H4 (cell line): ENCODE measurements at places on chromosomes 5 and 9. TPM values are rescaled to one million over a fixed set of nuclear protein-coding genes. Genes with fewer than 3 reads are reported as not detected.

GRCh38 chr5:128427921-128428320 is 110.1 kb downstream of the FBN2 start:
- DNase-seq = no peak

GRCh38 chr5:92662741-92663140 is 918.3 kb downstream of the NR2F1-AS1 start:
- DNase-seq = no peak

ARL14EPL gene
- total RNA-seq = 1.3 TPM in 1 of 2 replicates, not detected in the other

DNA sequence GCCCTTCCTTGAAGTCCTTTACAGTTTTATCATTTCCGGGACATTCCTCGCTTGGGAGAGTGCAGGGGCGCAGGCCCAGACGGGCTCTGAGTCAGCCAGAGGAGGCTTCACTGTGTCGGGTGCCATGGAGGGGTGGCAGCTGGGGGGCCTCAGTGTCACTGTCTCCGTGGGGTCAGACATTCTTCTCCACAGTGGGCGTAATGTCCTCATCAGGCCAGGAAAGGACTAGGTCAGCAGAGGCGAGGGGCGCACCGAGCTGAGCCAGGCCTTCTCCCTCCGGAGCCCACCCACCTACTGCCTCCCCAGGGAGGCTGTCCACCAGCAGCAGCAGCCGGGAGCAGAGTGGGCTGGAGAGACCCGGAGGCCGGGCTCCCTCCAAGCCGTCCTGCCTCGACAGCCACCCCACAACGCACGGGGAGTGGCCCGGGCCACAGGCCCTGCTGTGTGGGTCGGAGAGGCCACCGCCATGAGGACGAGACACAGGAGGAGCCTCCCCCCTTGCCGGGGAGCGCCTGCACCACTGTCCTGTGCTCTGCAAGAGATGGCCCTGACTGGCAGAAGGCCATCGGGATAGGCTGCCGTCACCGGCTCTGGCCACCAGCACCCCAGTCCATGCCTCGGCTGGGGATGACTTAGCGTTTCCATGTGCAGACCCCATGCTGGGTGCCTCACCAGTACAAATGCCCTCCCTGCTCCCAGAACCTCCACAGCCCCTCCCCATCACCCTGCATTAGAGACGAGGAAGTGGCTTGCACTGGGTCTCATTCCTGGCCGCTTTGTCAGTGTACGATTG is 26.5 kb downstream of the SARDH start:
- DNase-seq = no peak

- DNase-seq = no peak
Measured at GRCh38 chr5:38776149-38776896, 69.5 kb upstream of the OSMR start.

GRCh38 chr9:7549249-7549648 is 250.3 kb downstream of the DMAC1 start:
- peak; percentile 10 for DNase-seq

GRCh38 chr9:38339496-38339895 is 53.0 kb upstream of the ALDH1B1 start:
- DNase-seq = no peak

GRCh38 chr9:124353811-124354274 is 61.4 kb downstream of the PSMB7 start:
- DNase-seq = no peak

- no peak for DNase-seq
Measured at GRCh38 chr9:130291474-130291873, 25.9 kb downstream of the HMCN2 start.

GRCh38 chr9:113525831-113526230 is 62.3 kb downstream of the RGS3 start:
- no peak for DNase-seq

DNA sequence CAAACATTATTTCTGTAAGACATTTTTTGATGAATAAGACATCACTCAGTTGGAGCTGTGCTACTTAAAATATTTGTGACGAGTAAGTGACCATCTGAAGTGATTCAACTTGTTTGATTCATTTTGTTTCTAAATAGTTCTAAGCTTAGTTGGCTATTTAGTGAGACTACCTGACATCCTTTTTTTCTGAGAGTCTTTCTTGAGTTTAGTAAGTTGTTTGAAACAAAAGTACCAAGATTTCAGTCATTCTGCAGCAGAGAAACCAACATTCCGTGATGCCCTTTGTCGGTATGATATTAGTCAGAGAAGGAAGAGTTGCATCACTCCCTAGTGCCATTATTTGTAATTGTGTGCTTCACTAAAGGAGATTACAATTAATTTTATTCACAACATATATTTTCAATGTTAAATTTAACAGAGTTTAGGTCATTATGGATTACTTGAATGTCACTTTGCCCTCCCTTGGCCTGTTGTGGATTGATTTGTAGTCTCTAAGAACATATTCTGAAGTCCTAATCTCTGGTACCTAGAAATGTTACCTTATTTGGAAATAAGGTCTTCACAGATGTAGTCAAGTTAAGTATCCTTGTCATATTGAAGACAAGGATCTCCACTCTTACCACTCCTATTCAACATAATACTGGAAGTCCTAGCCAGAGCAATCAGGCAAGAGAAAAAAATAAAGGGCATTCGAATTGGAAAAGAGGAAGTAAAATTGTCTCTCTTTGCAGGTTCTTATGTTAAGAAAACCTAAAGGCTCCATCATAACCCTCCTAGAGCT is 212.2 kb downstream of the PCSK1 start:
- DNase-seq = peak; percentile 21

DNA sequence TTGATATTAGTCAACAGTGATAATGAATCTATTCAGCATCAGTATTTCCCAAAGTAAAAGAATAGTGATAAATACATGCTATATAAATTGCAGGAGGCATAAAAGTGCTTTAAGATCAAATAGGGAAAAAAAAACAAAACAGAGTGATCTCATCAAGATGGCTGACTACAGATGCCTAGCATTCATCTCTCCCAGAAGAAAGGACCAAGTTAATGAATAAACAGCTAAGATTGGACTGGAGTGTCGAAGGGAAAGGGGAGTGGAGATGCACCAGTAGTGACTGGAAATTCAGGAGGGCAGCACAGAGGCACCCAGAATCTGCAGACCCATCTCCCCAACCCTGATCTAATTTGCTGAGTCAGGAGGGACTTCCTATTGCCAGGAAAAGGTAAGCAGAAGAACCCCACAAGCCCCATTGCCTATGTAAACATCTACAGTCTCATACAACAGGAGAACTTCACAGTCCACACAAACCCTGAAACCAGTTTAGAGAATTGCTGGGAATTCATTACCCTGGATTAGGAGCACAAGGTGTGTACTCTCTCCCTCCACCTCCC is 699.4 kb downstream of the PTPRD start:
- DNase-seq = no peak

KCNV2 gene
- not detected in 2 replicates for total RNA-seq

DNA sequence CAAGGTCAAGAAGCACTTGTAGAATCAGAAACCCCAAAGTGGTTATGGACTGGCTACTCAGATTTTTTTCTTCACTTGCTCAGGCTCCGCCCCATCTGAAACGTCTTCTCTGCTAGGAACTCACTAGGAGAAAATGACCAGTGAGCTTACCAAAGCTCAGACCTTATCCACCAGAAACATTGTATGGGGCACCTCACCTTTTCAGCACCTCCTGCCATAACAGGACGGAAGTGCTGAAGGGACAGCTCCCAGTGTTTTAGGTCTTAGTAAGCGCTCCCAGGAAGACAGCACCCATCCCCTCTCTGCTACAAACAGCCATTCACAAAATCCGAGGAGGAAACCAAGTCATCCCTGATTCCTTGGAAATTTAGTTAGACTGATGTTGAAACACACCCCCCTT is 1.2 kb upstream of the GABRA1 start:
- peak; percentile 33 for DNase-seq

GGTA1 gene
- 0.35 TPM in 1 of 2 replicates, not detected in the other for total RNA-seq

DNA sequence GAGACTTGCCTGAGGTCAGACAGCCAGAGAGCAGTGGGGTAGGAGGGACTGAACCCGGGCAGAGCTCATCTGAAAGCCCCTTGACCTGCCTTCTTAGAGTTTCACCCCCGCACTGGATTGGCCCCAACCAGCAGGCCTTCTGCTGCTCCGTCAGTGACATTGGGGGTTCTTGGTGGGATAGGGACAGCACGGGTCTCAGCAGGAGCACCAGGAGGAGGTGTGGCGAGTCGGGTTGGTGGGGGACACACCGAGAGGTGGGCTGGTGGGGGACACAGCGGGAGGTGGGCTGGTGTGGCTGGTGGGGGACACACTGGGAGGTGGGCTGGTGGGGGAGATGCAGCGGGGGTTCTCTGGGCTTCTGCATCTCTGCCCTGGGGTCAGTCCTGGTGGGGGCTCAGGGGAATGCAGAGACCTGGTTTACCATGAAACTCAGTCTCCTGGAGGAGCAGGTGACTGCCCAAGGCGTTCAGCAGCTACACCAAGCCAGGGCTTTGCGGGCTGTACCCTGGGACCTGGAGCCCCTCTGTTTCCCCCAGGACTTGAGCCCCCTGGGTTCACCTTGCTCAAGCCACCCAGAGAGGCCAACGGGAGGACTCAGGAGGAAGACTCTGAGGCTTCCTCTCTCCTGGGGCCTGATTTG is 28.1 kb upstream of the RNU6ATAC start:
- DNase-seq = no peak

- no peak for DNase-seq
Measured at GRCh38 chr5:31853398-31854135, 214.6 kb downstream of the PDZD2 start.
